ENCODE measurements at places on chromosomes 4 and X. TPM values are rescaled to one million over a fixed set of nuclear protein-coding genes. Genes with fewer than 3 reads are reported as not detected.

DNA sequence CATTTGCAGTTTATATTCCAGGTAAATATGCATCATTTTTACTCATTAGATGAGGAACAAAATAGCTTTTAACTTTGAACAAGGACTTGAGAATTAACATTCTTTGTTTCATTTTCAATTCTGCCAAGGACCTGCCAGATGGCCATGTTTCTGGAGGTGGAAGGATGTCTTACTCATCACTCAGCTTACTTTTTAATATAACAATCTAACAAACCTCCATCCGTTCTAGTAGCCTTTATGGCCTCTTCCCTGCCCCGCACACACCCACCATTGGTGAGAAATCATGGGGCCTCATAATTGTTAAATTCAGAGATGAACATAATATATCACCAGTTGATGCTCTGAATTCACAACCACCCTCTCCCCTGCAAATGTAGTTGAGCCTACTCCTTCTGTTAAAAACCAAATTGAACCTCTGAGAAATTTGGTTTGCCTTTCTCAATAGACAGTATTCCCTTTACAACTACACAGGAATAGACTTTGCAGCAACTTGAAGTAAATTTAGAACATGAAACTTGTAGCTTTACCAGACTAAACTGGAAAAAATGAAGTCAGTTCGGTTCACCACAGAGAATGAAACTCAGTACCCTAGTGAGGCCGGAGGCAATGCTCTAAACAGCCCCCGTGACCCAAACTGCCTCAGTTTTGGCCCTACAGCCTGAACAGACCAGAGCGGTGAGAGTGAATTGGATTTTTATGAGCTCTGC lies 50.1 kb upstream of the ACSL4 start:
- no peak for ATAC-seq

- no peak for ATAC-seq
Measured at GRCh38 chr4:68734095-68734494, 63.6 kb upstream of the UGT2B15 start.

- ATAC-seq: peak; percentile 45
Measured at GRCh38 chr4:113657586-113658233, 103.8 kb downstream of the CAMK2D start.

GRCh38 chrX:3803713-3804112 lies 90.3 kb upstream of the PRKX start:
- no peak for ATAC-seq

Gene KLHL13
- total RNA-seq: 3.2 TPM

Gene CLDN2
- total RNA-seq: not detected

Gene C1QTNF7
- total RNA-seq: 0.52 TPM

Gene PLAC1
- total RNA-seq: not detected

Gene TCP11X2
- total RNA-seq: not detected

Measured in esophagus mucosa (tissue), 1 donor.